ENCODE measurements at places on chromosomes 2 and 18.

DNA sequence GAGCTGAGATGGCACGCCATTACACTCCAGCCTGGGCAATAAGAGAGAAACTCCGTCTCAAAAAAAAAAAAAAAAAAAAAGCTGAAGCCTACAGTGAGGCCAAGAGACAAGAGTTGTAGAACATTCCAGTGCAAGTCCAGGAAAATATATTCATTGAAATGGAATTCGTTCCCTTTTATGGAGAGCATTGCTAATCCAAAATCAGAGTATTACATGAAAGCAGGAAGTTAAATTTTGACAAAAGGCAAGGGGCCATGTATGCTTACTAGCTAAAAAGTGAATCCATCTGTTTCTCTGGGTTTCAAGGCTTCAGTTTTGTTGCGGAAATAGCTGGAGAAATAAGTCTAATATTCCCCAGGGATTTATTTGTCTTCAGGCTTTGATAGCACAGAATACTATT is 471.7 kb downstream of the THSD7B start:
- DNase-seq = no peak

GRCh38 chr2:143110758-143111428 is 18.3 kb upstream of the ARHGAP15 start:
- peak; percentile 62 for DNase-seq

DNA sequence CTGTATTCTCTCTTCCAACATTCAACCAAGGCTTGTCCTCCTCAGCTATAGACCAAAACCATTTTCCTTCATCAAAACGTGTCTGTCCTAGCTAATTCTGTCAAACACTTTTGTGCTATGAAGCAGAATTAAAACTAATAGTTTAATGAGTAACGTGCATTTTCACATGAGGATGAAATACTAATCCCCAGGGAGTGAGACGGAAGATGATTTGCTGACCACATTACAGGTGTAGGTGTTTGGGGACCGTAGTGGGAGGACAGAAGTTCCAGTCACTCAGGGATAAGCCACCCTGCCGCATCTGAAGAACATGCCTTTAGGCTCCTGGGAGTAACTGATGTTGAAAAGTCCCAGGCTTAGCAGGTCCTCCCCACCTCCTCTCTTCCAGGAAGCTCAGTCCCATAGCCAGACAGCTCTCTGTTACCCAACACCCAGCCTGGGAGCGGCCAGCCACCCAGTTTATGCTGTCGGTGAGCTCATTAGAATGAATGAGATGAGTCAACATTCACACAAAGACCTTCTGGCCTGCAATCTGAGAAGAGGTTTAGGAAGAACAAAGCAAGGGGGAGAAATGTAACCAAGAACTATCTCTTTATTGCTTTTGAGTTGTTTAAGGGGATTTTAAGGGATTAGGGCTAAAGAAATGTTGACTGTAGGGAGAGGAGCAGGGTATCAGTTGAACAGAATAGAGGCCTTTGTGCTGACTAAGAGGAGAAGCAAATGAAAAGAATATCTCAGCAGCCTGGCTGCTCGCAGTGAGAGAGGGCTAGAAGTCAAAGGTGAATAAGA is 122.5 kb downstream of the FOXI3 start:
- no peak for DNase-seq

GRCh38 chr2:10331702-10332401 is 29.1 kb downstream of the HPCAL1 start:
- peak; percentile 23 for DNase-seq

DNA sequence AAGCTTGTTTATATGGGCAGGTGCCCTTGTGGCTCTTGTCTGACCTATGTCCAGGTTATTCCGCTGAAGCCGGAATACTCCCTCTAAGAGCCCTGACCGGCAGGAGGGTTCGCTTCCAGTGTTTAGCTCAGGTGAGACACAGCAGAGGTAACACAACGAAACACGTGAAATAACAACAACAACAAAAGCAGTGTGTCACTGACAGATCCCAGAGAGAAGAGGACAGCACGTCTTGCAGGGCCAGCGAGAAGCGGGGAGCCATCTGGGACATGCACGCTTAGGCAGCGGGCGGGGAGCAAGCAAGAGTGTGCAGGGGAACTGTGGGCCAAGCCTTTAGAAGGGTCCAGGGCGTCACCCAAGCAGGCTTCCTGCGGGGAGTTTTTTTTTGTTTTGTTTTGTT is 17.1 kb upstream of the ZDBF2 start:
- no peak for DNase-seq

DNA sequence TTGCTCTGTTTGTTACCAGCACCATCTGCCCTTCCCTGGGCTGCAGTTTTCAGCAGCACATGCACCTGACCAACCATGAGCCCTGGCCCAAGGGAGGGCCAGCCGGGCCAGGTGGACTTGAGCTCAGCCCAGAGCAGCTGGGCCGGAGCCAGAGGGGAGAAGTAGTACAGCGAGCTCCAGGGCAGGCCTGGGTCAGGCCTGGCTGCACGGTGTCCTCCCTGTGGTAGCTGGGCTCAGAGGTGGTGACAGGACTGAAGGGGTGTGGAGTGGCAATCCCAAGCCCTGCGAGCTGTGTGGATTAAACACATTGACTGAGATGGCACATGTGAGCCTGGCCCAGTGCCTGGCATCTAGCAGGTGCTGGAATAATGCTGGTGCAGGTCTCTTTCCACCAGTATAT is 222.2 kb downstream of the GLI2 start:
- no peak for DNase-seq

- DNase-seq = no peak
Observed at GRCh38 chr18:70419526-70419925, 130.7 kb downstream of the SOCS6 start.

DNA sequence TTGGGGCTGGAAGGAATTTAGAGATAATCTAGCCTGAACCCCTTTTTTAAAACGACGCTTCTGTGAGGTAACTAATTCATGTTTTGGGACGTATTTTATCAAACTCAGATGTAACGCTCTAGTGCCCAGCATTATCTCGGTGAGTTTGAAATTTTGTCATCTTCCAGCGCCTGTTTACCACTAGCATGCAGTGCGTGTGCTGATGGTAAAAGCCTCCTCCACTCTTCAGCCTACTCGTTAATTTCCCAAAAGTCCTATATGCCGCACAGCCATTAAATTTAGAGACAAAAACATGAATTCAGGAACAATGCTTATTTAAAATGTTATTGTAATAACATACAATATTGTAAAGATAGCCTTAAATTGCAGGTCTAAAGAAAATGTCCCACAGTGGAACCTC is 2.8 kb downstream of the ZCCHC2 start:
- DNase-seq = no peak

GRCh38 chr18:10726198-10727068 is 200.6 kb downstream of the NAPG start:
- peak; percentile 34 for DNase-seq

GRCh38 chr18:62625019-62625418 is 90.3 kb upstream of the PHLPP1 start:
- no peak for DNase-seq

DNA sequence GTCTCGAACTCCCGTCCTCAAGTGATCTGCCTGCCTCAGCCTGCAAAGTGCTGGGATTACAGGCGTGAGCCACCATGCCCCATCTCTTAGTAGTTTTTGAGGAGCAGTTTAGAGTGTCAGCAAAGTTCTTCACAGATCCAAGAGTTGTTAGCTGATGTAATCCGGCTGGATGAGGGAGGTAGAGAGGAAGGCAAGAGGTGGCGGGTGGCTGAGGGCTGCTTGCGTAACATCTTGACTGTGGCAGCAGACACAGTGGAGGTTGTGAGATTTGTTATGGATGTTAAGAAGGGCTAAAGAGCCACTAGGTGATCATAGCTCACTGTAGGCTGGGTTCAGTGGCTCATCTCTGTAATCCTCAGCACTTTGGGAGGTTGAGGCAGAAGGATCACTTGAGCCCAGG is 19.5 kb upstream of the FAM136A start:
- no peak for DNase-seq

DNA sequence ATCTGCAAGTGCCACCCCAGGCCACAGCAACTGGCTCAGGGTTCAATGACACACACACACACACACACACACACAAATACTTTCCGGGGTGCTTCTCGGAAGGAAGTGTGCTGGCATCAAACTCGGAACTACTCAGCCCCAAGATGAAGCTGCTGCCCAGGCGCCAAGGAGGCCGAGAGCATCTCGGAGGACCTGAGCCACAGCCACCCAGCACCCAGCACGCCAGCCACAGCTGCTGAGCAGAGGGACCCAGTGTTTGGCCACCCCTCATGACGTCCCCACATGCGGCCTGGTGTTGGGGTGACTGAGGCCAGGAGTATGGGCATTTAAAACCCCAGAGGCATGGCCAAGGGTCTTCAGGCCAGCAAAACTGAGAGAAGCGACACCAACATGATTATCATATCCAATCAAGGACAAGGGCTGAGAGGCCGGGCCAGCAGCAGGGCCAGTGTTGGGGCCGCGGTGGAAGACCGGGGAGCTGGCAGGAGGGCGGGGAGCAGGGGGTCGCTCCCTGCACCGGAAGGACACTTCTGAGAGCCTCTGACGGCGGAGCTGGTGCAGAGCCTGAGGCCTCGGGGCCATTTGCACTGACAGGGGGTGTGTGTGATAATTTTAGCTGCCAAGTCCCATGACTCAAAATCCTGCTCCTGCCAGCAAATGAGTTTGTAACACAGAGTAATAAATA is 61.8 kb downstream of the BIN1 start:
- DNase-seq = no peak

- no peak for DNase-seq
Observed at GRCh38 chr18:22975508-22975907, 42.4 kb downstream of the RBBP8 start.

GRCh38 chr2:223306371-223306770 is 254.4 kb downstream of the KCNE4 start:
- DNase-seq = no peak

GRCh38 chr2:175769200-175769599 is 232.9 kb downstream of the LNPK start:
- no peak for DNase-seq

DNA sequence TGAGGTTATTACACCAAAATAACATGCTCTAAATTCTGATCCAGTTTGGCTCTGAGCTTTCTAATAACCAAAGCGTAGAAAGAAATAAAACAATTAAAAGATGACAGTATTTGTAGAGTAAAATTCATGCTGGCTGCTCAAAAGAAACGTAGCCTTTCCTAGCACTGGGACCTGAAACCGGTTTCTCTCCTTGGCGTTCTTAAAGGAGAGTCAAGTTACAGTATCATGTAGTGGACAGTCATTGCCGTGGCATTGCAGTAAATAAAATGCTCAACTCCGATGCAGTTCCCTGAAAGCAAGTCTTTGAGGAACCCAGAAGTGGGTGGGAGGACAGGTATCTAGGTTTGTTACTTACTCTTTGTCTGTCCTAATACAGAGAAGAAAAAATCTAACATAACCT is 52.7 kb upstream of the ITM2C start:
- no peak for DNase-seq

GRCh38 chr18:21081426-21081825 is 30.2 kb downstream of the ROCK1 start:
- DNase-seq = no peak

DNA sequence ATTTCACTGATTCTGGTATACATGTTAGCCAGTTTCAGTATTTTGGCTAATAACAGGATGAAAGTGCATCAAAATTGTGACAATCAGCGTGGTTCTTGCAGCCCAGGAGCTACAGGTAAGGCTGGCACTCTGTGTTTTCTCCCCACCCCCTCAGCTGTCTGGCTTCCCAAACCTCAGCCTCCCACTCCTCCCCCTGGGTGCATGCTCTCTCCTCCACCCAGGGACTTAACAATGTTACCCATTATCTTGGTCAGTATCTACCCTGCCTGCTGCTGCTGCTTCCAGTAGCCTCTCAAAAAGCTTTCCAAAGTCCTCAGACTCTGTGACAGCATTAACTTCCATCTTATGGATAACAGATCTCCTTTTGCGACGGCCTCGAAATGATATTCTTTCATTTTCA is 41.0 kb downstream of the TRABD2A start:
- DNase-seq = no peak

DNA sequence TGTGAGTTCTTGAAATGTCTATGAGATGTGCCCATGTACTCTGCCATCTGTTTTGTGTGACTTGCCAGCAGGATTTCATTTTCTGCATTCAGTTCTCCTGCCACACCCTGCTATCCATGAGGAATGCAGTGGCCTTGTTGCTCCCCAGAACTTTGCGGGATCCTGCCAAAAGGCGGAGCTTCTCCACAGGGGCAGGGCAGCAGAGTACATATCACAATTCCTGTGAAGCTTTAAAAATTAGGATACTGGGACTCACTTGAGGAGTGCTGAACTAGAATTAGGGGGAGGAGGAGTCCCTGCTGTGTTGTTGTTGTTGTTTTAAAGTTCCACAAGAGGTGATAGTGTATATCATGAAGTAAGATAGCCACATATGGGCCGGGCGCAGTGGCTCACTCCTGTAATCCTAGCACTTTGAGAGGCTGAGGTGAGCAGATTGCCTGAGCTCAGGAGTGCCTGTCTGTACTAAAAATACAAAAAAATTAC is 76.4 kb downstream of the TANC1 start:
- DNase-seq = no peak

GRCh38 chr18:36757081-36757480 is 71.7 kb downstream of the TPGS2 start:
- peak; percentile 60 for DNase-seq

DNA sequence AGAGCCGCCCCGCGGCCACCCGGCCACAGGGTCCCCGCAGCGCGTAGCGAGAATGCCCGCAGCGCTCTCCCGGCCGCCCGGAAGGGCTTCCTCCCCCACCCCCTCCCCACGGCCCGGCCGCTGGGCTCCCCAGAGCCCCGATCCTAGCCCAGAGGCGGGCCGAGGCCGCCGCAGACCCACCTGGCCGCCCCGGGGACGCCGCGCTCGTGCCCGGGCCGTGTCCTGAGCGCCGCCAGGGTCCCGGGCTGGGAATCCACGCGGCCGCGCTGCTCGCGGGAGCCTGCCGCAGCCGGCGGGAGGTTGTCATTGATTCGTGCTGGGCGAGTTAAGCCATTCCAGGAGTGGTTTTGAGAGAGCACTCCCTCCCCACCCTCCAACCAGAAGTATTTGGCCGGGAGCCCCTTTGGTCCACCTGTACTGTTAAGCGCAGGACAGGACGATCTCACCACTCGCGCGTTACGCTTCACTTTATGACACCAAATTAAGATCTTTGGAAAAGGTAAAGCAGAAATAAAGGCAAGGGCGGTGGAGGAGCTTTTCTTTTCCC is 206.4 kb upstream of the SMAD2 start:
- DNase-seq = no peak

DNA sequence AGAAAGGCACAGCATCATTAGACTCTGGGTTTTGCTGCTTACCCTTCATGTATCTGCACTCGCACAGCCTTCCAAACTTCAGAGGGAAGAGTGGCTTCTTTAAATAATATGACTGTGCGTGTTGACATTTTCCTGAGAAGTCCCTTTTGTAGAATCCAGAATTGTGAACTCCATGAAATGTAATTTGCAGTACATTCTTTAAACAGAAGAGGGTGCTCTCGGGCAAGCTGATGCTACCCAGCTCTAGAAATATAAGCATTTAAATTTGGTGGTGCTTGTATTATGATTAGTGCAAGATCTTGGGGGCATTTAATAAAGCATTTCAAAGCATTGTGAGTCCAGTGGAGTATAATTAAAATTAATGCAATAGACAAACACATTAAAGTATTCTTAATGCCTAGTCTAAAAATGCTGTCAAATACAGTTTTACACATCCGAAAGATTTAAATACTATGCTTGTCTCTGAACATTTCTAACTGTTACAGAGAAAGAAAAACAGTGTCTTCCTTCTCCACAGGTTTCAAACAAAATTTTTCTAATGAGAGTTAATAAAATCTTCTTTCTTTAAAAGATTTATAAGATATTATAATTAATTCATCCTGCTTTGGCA is 17.3 kb upstream of the GTF2A1L start:
- DNase-seq = peak; percentile 40

All from NCI-H1105 (cell line).